Omental fat pad (tissue), 4 donors: ENCODE measurements at places on chromosomes 13 and 19. TPM values are rescaled to one million over a fixed set of nuclear protein-coding genes. Genes with fewer than 3 reads are reported as not detected.

DNA sequence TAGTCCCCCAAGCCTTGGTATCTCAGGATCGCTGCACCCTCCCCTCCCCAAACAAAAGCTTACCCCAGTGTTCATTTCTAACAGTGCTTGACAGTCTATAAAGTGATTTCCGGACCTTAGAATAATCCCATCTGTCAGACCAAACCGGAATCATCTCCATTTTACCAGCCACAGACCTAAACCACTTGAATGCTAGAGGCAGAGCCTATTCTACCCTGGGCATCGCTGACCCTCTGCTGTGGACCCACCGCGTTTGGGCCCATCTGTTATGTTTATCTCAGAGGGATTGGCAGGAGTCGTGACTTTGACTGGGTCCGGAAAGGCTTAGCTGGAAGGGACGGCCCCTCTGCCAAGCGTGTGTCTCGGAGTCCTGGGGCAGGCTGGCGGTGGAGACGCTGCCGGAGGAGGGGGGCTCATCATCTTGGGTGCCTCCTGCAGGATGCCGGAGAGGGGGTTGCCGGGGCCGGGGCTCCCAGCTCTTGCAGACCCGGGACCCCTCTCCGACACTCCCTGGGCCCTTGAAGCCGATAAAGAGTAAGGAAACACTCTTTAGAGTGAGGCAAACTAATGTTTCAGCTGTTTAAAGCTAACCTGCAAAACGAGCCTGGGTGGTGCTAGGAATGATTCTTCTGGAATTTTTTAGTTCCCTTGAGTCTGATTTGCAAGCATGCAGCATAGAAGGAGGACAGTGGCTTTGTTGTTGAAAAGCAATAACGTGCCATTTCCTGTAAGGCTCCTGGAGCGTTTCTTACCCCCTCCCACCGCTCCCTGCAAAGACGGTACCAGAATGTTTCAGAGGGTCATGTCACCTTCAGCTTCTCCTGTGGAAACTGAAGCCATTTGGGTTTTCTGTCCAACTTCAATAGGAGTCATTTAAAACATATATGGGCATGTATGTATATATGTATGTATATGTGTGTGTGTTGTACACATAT lies 1.3 kb downstream of the SLC25A42 start:
- DNase-seq = no peak

GRCh38 chr19:40778706-40779284 lies 748 bp downstream of the RAB4B start:
- DNase-seq = no peak

GRCh38 chr13:99417201-99418102 lies 83.8 kb upstream of the TM9SF2 start:
- DNase-seq = no peak

DNA sequence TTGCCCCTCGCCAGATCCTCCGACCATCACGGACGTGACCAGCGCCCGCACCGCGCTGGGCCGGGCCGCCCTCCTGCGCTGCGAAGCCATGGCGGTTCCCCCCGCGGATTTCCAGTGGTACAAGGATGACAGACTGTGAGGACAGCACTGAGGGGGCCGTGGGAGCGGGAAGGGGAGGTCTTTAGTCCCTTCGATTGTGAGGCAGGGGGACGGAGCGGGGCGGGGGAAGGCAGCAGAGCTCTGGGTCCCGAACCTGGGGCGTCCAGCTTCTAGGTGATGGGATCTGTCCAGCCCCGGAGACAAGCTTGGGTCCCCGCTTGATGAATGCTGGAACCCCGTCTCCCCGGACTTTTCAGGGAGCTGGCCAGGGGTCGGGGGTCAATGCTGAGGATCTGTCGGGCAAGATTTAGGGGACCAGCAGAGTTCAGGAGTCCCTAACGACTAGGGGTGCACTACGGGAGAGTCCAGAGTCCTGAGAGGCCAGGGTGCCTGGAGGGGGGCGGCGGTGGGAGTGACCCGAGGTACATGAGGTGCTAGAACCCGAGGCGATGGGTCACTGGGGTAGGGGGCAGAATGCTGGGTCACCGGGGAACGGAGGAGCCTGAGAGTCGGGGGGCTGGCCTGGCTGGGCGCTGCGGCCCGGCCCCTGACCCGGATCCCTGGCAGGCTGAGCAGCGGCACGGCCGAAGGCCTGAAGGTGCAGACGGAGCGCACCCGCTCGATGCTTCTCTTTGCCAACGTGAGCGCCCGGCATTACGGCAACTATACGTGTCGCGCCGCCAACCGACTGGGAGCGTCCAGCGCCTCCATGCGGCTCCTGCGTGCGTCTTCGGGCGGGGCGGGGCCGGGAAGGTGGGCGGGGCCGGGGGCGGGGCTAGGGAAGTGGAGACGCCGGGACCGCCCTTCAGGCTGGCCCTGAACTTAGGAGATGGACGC lies 14.6 kb downstream of the VSIG10L start:
- no peak for DNase-seq

DNA sequence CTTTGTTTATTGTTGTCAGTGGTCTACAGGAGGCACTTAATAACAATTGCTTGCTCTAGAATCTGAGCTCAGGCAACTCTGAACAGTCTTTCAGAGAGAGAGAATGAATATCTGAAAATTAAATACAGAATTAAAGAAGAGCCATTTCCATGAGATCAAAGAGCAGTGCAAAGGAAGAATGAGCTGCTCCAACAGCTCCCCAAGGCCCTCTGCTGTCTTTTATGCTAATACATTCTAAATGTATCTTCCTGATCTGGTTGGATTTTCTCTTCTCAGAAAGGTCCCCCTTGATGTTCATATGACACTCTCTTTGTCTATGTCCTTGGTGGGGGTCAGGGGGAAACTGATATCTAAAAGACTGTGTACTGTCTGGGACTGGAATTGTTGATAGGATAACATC lies 1029.6 kb downstream of the PCDH9 start:
- DNase-seq = no peak

GRCh38 chr13:61927648-61928047 lies 512.0 kb upstream of the PCDH20 start:
- no peak for DNase-seq

- no peak for DNase-seq
Measured at GRCh38 chr19:56137405-56137804, 3.7 kb upstream of the ZNF444 start.

- DNase-seq = no peak
Measured at GRCh38 chr19:1538978-1539377, 15.1 kb downstream of the PLK5 start.

Gene C5AR1
- total RNA-seq = 42.5 TPM

Gene HSD17B14
- total RNA-seq = 12.9 TPM
